CD4-positive, alpha-beta T cell treated with Interleukin-15 for 4 hours (primary cell): ENCODE measurements at places on chromosomes 7 and 10.

- DNase-seq, result no peak
These were observed 33.5 kb upstream of the LEP start for GRCh38 chr7:128207609-128208008.

DNA sequence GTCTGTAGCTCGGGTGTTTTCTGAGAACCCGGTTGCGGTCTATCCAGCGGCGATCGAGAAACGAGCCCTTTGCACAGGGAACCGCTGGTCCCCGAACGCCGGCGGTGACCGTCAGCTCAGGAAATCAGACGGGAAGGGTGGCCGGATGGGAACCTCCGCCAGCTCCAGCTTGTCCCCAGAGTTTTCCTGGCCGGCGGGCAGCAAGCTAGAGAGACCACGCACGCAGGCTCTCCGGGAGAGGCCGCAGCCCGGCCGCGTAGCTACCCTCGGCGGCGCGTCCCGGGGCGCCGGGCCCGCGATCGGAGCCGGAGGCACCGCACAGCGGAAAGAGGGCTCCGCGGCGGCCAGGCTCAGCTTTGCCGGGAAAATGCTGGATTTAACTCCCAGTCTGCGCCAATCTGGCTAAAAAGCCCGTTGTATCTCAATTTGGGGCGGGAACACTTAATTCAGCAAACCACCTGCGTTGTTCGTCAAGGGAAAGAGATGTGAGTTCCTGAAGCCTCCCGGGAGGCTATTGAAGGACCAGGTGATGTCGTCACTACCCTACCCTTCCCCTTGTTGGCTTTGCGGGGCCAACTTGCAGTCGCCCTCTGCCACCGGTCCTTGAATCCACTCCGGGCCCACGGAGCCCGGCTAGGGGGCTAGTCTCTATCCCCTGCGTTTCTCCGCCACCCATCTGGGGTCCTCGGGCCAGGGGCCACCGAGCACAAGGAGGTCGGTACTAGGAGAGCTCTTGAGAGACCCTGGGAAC is 859 bp upstream of the CH25H start:
- DNase-seq, result no peak

- no peak for DNase-seq
These were observed 69.0 kb downstream of the TNRC18 start for GRCh38 chr7:5354460-5355232.

DNA sequence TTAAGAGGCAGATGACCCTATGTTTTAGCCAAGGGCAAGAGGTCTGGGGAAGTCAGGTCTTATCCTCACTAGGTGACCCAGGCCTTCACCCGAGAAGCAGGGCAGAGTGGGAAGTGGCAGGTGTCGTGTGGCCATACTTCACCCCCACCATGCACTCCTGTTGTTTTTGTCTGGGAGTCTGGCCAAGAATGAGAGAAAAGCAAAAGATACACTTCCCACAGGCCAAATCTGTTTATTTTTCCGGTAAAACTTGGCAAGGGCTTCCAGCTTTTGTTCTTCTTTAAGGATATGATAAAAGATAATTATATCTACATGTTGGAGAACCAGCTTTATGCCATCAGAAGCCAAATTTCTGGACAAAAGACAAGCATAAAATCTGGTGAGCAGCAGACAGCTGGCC is 137.4 kb upstream of the CDC14C start:
- DNase-seq, result no peak

DNA sequence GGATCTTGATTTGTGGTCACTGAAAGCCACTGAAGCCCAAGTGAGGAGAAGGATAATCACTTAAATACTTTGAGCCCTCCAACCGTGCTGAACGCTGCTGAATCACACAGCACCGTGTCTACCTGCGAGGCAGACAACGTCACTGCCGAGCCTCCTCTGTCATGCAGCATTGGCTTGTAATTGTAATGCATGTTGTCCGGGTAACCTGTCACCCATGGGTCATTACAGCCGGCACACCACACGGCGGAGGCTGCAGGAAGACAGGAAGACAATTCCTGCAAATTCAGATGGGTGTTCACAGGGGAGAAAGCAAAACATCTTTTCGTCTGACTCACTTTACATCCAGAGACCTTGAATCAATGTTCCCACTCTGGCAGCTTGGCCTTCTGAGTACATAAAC is 546.1 kb upstream of the FOXK1 start:
- DNase-seq, result no peak

- no peak for DNase-seq
These were observed 25.5 kb downstream of the MMRN2 start for GRCh38 chr10:86931872-86932271.

DNA sequence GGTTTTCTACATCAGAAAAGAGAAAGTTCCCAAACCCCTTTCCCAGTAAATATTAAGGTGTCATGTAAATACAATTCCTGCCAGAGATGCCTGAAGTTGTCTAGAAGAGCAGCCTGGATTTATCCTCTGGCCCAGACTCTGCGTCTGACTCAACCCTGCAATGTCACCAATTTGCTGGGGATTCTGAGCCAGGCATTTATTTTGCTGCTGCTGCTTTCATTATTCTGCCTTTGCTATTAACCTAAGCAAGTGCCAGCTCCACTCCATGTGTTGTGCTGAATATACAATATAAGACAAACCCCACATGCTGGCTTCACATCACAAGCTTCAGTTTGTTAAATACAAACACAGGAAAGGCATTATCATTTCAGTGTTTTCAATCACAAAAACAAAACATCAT is 59.1 kb downstream of the ELAPOR2 start:
- DNase-seq, result no peak

- no peak for DNase-seq
These were observed 713 bp upstream of the HOGA1 start for GRCh38 chr10:97583476-97583875.

DNA sequence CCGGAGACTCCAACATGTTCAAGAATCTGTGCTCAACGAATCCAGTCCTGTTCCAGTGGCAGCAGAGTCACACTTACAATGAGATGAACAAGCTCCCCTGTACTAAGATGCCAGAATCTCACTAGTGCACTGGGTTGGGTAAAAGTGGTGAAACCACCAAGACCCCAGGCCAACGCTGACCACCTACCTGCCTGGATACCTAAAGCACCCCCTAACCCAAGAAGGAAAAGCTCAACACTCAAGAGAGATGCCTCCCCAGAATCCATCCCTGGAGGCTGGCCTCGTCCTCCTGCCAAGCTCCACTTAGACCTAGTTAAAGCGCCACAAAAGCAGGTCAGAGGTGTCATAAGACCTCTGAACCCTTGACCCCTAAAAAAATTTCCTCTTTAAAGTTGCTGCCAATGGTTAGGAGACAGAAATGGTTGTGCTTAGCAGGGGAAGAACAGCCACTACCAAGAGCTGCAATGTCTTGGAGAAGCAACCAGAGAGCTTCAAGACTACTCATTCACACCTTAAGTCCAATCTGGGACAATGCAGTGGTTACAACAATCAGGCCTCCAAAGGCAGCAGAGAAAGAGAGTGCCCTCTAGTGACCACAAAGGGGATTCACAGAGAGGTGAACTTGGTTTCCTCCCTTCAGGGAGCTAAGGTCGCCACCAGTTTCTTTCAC is 94.6 kb upstream of the MACROH2A2 start:
- DNase-seq, result peak; percentile 35

DNA sequence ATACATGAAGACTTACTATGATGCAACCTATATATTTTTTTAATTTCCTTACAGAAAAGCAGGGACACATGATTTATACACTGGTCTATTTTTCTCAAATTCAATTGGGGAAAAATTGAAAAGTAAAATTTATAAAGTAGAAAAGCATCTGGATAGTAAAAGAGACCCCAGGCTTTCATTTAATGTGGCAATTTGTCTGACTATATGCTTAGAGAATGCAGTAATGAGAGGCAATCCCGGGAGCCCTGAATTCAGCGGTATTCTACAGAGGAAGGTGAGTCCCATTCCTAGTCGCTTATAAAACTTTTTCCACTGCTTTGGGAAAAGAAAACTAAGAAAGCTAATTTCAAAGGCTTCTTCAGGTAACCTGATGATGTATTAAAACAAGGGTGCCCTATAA is 167.1 kb downstream of the SEMA3D start:
- no peak for DNase-seq

- DNase-seq, result no peak
These were observed 268.5 kb downstream of the ADARB2 start for GRCh38 chr10:1468811-1469210.

DNA sequence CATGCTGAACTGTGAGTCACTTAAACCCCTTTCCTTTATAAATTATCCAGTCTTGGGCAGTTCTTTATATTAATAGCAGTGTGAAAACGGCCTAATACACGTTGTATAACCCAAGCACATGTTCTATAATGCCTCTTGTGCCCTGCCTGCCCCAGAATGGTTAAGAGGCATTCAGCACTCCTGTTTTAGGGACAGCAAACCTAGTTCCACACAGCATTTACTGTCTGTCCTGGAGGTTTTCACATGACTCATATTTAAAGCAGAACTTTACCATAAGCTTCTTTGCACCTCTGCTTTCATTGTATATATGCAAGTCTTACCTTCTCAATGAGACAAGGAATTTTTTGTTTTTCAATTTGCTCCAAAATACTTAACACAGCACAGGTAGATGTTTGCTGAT is 144.8 kb downstream of the ICA1 start:
- DNase-seq, result no peak

- no peak for DNase-seq
These were observed 239.7 kb upstream of the INHBA start for GRCh38 chr7:41942468-41943093.

DNA sequence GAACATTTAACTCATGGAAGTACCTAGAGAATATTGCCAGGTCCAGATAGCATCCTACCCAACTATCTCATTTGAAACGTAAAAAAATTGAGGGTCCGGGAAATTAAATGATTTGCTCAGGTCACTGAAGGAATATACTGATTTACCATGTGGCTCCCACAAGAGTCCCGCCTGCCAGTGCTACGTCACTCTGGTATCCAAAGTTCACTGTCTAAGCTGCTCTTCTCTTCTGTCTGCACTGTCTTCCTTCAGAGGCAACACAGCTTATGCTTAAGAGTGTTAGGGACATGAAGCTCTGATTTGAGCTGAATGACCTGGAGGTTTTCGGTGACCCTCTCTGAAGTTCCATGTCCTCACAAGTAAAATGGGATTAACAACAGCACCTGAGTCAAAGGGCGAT is 114.6 kb downstream of the PDE1C start:
- no peak for DNase-seq

- DNase-seq, result no peak
These were observed 67.3 kb upstream of the VWDE start for GRCh38 chr7:12470930-12471329.

GRCh38 chr7:85023066-85023712 is 163.7 kb downstream of the SEMA3D start:
- DNase-seq, result peak; percentile 26

- no peak for DNase-seq
These were observed 17.0 kb downstream of the PKD1L1 start for GRCh38 chr7:47931005-47932004.

- DNase-seq, result no peak
These were observed 17.5 kb downstream of the CFAP69 start for GRCh38 chr7:90262438-90262837.

- DNase-seq, result no peak
These were observed 73.3 kb downstream of the WIPF3 start for GRCh38 chr7:29879609-29880008.

DNA sequence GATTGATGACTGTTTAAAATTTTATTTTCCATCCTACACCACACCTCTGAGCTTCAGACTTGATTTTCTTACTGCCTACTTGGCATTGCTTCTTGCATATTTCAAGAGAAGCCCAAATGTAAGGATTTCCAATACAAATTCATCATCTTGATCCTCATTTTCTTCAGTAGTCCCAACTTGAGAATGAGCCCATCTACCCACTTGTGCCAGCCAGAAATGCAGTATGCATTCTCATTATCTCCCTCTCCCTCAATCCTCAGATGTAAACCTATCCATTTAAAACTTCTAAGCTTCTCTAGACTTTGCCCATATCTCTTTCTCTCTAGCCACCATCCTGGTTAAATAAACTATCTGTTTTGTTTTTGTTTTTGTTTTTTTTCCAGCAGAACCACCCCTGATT is 22.4 kb upstream of the EGFR start:
- no peak for DNase-seq

- DNase-seq, result no peak
These were observed 70.2 kb downstream of the ANKRD26 start for GRCh38 chr10:27030060-27030459.

GRCh38 chr7:26668821-26669220 is 195.6 kb downstream of the SKAP2 start:
- no peak for DNase-seq

- DNase-seq, result no peak
These were observed 1.4 kb upstream of the IL6 start for GRCh38 chr7:22725585-22725984.

- no peak for DNase-seq
These were observed 3.8 kb downstream of the STMP1 start for GRCh38 chr7:135666156-135666555.

GRCh38 chr7:94104301-94104700 is 100.1 kb upstream of the BET1 start:
- DNase-seq, result no peak

- DNase-seq, result no peak
These were observed 48.0 kb upstream of the DAGLB start for GRCh38 chr7:6495597-6496262.

DNA sequence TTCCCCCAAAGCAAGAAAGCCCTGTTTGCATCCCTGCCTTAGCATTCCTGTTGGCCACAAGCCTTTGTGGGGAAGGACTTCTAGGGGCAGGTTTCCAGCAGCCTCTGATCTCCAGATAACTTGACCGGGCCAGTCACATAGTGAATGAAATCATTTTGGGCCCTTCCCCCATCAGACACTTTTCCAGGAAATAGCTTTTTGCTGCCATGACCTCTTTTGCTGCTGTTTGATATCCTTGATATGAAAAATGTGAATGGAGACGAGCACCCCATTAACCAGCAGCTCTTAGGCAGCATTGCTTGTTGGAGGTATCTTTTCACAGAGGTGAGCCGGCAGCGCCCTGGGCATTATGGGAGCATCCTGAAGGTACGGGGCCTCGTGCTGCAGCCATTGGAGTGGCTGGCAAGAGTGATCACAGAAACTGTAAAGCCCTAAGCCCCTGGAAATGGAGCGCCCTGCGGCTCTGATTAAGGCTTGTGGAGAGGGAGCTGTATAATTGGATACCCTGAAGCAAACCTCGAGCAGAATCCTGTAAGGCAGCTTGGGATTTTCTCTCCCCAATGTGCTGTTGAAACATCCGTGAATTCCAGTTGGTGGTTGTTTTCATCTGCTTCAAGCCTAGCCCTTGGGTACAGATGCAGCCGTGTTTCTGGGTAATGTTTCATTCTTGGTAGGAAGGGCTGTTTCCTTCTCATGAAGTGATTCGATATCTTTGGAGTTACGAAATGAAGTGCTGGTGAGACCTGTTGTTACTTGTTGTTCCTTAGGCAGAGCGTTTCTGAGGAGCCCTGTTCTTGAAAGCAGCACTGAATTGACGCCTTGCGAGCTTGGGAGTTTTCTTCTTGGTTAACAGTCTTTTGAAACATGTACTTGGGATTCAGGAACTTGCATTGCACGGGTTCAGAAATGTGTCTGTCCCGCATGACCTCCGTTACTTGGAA is 179.0 kb downstream of the PTEN start:
- no peak for DNase-seq

DNA sequence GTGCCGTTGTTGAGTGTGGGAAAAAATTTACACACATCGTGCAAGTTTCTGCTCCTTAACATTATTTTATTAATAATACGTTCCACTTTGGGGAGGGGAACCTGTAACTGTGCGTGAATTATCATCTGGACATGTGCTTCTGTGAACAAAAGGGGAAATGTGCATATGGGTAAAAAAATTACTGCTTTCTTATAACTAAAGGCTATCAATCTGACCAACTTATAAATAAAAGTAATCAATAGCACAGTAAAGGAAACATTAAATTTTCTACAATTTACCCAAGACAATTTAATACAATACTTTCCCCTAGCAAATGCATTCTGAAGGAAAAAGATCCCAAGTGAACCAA is 4.5 kb downstream of the TWIST1 start:
- no peak for DNase-seq

GRCh38 chr10:110013630-110014293 is 6.0 kb downstream of the ADD3 start:
- DNase-seq, result peak; percentile 67
